ENCODE measurements at places on chromosomes 11 and 22. TPM values are rescaled to one million over a fixed set of nuclear protein-coding genes. Genes with fewer than 3 reads are reported as not detected.

Gene CCDC81
- total RNA-seq, result 0.94 TPM

Gene MS4A5
- not detected for total RNA-seq

Gene UCP2
- 344 TPM for total RNA-seq

Gene VWA5A
- 6.7 TPM for total RNA-seq

Gene SMIM35
- 0.27 TPM for total RNA-seq

Gene RIC3
- 20.1 TPM for total RNA-seq

Gene SHANK3
- total RNA-seq, result 0.04 TPM

Gene C1QTNF4
- not detected for total RNA-seq

Gene OR8J3
- total RNA-seq, result not detected

Gene OR51B5
- total RNA-seq, result not detected

Gene OR8G5
- not detected for total RNA-seq

Gene NAALAD2
- total RNA-seq, result not detected

Gene PDE2A
- 0.48 TPM for total RNA-seq

Gene ANO1
- not detected for total RNA-seq

DNA sequence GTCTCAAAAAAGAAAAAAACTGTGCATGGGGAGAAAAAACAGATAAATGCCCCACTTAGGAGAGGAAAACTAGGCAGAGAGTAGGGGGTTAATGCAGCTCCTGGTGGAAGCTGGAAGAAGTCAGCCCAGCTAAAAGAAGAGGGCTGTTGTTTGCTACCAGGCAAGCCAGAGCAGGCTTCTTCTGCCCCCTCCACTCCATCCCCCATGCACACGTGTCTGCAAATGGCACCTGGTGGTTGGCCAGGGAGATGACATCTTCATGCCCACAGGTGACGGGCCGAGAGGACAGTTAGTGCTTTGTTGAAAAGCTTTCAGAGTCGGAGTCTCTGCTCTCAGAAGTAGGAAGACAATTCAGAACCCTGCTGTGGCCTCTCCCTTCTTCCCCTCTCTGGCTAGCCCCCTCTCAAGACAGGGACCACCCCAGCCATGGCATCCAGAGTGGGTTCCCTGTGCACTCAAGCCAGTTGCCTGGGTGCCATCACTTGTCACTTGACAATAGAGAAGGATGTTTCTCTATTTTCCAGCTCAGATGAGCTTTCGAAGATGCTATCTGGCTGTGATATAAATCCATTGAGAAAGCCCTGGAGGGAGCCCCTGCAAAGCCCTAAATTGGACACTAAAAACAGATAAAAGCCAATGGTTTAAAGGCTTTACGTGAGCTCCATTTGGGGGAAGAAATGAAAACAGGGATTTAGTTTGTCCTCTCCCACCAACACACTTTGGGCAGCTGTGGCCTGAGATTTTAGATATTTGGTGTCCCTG, 142.0 kb downstream of the TRIM29 start:
- H3K27ac ChIP-seq, result no peak overlapping the region
- no peak for DNase-seq
- no peaks in the 10 kb centered on the region for H3K36me3 ChIP-seq
- H3K4me1 ChIP-seq, result no peaks in the 10 kb centered on the region
- H3K27me3 ChIP-seq, result peaks cover 4% of the 10 kb centered on the region

- no peak for DNase-seq
- peaks cover 9% of the 10 kb centered on the region for H3K4me1 ChIP-seq
- H3K36me3 ChIP-seq, result peaks cover 2% of the 10 kb centered on the region
Measured at GRCh38 chr11:46461461-46461927, 69.9 kb upstream of the CHRM4 start.

- no peak overlapping the region for H3K4me3 ChIP-seq
- no peaks in the 10 kb centered on the region for H3K4me1 ChIP-seq
- H3K27me3 ChIP-seq, result no peaks in the 10 kb centered on the region
- DNase-seq, result no peak
- H3K27ac ChIP-seq, result no peak overlapping the region
- H3K36me3 ChIP-seq, result no peaks in the 10 kb centered on the region
Measured at GRCh38 chr11:115338476-115338875, 165.7 kb downstream of the CADM1 start.

DNA sequence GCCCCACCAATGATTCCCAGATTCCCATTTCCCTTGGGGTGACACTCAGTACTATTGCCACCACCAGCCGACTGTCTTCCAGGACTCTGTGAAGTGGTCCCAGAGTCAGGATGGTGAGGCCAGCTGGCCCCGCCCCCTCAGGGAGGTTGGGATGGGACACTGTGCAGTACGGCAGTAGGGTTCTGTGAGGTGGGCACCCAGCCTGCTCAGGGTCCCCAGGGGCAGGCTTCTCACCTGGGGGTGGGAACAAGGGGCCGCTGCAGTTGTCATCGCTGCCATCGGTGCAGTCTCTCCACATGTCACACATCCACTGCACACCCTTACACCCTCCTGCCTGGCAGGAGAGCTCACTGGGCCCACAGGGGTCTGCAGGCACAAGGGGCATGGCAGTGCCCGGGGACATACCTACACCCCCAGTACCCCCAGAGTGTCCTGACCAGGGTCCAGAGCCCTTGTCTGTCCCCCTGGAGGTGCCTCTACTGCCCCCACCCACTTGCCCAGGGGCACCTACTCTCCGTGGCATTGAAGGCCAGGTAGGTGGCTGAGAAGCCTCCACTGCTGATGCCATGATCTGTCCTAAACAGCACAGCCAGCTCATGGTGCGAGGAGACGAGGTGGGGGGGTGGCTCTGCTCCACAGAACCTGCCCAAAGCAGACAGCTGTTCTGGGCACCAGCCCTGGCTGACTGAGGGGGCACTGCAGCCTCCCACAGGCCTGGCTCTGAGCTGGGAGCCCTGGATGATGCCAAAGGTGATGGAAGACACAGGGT, 1.9 kb upstream of the C1QTNF5 start:
- no peak for DNase-seq
- no peak overlapping the region for H3K4me3 ChIP-seq
- H3K27ac ChIP-seq, result no peak overlapping the region
- peaks cover 3% of the 10 kb centered on the region for H3K36me3 ChIP-seq

- DNase-seq, result no peak
- no peaks in the 10 kb centered on the region for H3K36me3 ChIP-seq
- H3K4me3 ChIP-seq, result no peak overlapping the region
- H3K4me1 ChIP-seq, result no peaks in the 10 kb centered on the region
- peaks cover 11% of the 10 kb centered on the region for H3K27me3 ChIP-seq
Measured at GRCh38 chr11:35548925-35549561, 23.6 kb upstream of the PAMR1 start.

- H3K27me3 ChIP-seq, result peaks cover 37% of the 10 kb centered on the region
- no peak for DNase-seq
- H3K27ac ChIP-seq, result no peak overlapping the region
- no peaks in the 10 kb centered on the region for H3K36me3 ChIP-seq
- no peak overlapping the region for H3K4me3 ChIP-seq
Measured at GRCh38 chr11:2862395-2863275, 22.9 kb downstream of the CDKN1C start.

GRCh38 chr22:20054485-20054884, 25.6 kb upstream of the DGCR8 start:
- no peak overlapping the region for H3K27ac ChIP-seq
- H3K36me3 ChIP-seq, result peaks cover 13% of the 10 kb centered on the region
- no peak overlapping the region for H3K4me3 ChIP-seq
- no peaks in the 10 kb centered on the region for H3K27me3 ChIP-seq
- no peak for DNase-seq

DNA sequence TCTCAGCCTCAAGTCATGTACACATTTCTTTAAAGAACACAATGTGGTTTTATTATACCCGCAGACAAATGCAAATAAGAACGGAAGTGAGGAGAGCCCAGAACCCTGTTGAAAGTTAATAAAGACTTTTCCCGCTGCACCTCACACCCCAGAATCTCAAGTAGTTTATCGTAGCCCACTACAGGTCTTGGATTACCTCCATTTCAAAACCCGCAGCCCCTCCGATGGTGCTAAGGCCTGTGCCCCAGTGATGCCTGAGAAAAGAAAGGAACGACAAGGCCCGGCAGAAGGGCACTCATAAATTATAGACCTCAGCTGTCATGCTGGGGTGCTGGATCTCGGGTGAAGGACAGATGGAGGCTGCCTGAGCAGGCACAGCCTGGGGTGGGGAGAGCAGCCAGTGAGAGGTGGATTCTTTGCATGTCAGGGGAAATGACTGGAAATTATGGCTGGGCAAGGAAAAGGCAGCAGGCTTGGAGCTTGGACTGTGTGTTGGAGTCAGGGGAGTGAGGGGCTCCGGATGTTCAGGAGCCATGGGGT, 354.1 kb downstream of the NTM start:
- H3K27ac ChIP-seq, result no peak overlapping the region
- H3K4me1 ChIP-seq, result no peaks in the 10 kb centered on the region

DNA sequence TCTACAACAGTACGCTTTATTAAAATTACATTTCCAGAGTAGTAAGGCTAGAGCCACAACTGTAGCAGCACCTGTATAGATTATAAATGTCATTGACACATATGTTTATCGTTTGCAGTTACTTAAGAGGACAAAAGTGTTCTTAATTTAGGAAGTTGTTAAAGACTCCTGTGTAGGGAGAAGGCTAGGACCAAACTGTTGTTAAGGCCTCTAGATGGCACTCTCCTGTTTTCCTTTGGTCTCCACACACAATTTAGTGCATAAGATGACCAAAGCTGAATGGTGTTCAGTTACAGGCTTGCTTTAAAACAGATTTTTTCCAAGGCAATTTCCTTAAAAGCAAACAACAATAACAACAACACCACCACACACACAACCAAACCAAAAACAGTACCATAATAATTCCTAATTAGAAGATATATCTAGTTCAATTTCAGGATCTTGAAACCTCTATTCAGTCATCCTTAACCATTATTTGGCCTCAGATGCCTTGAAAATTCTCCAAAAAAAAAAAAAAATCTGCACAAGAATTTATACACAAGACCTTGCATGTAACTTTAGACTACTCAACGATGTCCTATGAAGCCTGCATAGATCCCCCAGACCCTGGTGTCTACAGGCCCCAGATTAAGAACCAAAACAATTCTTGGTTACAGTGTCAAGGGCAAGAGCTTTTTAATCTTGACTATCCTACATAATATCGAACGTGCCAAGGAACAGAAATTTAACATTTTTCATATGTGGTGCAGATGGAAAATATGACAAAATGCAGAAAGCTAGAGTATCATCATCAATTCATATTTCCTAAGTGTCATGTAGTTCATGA, 42.6 kb upstream of the APOA1 start:
- no peak overlapping the region for H3K4me3 ChIP-seq
- no peak overlapping the region for H3K27ac ChIP-seq
- H3K36me3 ChIP-seq, result peaks cover 3% of the 10 kb centered on the region

- no peaks in the 10 kb centered on the region for H3K36me3 ChIP-seq
- H3K27me3 ChIP-seq, result peaks cover 31% of the 10 kb centered on the region
- H3K4me1 ChIP-seq, result peaks cover 9% of the 10 kb centered on the region
- H3K4me3 ChIP-seq, result no peak overlapping the region
Measured at GRCh38 chr11:61913699-61914395, 3.5 kb downstream of the RAB3IL1 start.

- H3K27ac ChIP-seq, result peak overlapping the region; percentile 98
- H3K36me3 ChIP-seq, result peaks cover 43% of the 10 kb centered on the region
- peaks cover 37% of the 10 kb centered on the region for H3K4me1 ChIP-seq
- no peaks in the 10 kb centered on the region for H3K27me3 ChIP-seq
- H3K4me3 ChIP-seq, result peak overlapping the region; percentile 96
Measured at GRCh38 chr11:66002648-66003225, 434 bp downstream of the BANF1 start.

- no peak overlapping the region for H3K4me3 ChIP-seq
- no peak for DNase-seq
- no peaks in the 10 kb centered on the region for H3K4me1 ChIP-seq
- H3K27ac ChIP-seq, result no peak overlapping the region
- H3K36me3 ChIP-seq, result no peaks in the 10 kb centered on the region
Measured at GRCh38 chr11:78768345-78768744, 193.7 kb upstream of the NARS2 start.

DNA sequence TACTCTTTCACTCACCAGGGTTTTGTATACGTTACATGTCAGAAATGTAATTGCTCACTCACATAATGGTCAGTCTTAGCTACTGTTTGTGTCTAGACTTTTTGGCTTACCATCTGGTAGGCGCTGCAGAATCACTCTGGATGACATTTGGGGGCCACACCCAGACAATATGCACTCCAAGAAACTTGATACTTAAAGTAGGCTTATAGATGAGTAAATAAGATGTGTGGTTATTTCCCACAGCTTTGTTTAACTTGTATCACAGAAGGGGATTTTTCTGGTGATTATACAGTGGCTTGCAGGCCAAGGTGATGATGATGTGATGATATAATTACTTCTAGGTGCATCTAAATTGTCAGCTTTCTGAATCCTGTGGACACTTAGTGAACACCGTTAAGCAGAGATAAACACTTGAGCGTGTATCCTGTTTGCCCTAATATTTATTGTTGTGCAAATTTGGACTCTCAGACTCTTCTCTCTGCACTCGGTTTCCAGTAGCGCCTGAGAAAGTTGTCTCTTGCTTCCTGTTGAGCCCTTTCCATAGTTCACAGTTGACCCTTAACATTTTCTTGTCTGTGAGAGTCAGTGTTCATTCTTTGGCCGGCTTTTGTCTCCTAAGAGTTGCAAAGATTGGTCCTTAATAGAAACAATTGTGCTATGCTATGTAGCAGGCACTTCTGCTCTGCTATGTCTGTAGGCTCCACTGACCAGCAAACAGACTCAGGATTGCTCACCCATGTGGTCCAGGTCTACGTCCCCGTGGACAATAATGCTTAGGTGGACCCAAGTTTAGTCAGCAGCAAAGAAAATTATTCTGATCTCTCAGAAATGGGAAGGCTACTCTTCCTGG, 89.3 kb downstream of the PRR5L start:
- H3K4me3 ChIP-seq, result no peak overlapping the region
- H3K27ac ChIP-seq, result no peak overlapping the region
- no peak for DNase-seq
- no peaks in the 10 kb centered on the region for H3K36me3 ChIP-seq
- peaks cover 4% of the 10 kb centered on the region for H3K27me3 ChIP-seq
- H3K4me1 ChIP-seq, result peaks cover 14% of the 10 kb centered on the region
